ENCODE measurements at places on chromosomes 13 and 19.

- no peak for DNase-seq
These were observed 80.5 kb upstream of the VSTM2B start for GRCh38 chr19:29445246-29445645.

- no peak for DNase-seq
These were observed 13.0 kb upstream of the SPATA13 start for GRCh38 chr13:24147570-24147963.

DNA sequence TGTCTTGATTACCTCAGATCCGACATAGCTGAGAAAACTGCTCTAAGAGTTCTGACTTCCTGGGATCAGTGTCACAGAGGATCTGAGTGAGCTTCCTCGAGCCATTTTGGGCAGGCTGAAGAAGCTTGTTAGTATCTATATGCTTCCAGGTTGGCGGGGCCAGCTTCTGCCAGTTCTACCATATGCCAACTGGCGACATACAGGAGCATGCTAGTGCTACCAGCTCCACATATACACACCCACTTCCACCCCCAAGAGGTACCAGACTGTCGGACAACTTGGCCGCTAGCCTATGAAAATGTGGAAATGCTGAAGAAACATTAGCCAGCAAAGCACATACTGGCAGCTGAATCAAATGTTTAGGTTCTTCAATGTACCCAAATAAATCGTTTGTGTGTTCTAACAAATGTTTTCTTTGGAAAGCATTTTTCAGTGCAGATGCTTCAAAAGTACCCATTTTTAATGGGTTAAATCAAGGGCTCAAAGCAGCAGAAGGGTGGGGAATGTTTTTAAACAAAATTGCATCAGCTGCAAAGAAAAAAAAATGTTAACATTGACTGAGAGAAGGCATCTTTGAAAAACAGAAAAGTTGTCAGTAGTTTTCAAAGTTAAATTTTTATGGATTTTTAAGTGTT lies 163.7 kb downstream of the KLF12 start:
- DNase-seq = no peak

- no peak for DNase-seq
These were observed 1.0 kb downstream of the EFNA2 start for GRCh38 chr19:1286487-1287353.

- DNase-seq = no peak
These were observed 125.2 kb upstream of the SPACA7 start for GRCh38 chr13:112250788-112251445.

DNA sequence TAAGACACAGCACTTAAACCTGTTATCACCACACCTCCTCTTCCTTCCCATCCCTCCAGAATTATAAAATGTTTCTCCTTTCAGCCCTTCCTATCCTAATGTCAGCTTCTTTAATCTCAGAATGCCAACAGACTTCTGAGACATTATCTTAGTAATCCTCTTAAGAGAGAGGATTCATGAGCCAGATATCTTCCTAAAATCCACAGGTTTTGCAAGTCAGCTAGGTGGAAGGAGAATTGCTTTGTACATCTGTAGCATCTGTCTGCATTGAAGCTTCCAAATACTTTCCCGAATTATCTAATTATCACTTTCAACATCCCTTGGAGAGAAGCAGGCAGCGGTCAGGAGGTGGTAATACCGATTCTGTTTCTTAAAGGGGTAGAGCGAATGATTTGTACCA lies 179.1 kb downstream of the DCT start:
- DNase-seq = no peak

DNA sequence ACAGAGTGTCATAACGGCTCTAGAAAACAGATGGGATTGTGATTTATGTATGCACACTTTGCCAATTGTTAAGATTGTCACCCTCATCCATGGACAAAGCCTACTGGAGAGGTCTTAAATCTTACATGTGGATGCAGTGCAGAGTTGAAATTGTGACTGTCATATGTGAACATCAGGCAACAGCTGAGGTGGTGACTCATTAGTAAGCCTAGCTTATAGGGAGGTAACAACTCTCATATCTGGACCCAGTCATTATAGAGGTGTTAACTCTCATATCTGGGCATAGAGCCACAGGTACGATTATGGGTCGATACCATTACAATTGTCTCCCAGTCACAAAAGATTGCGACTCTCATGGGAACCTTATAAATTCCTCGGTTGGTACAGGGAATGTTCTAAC lies 29.8 kb upstream of the ZNF254 start:
- DNase-seq = no peak

DNA sequence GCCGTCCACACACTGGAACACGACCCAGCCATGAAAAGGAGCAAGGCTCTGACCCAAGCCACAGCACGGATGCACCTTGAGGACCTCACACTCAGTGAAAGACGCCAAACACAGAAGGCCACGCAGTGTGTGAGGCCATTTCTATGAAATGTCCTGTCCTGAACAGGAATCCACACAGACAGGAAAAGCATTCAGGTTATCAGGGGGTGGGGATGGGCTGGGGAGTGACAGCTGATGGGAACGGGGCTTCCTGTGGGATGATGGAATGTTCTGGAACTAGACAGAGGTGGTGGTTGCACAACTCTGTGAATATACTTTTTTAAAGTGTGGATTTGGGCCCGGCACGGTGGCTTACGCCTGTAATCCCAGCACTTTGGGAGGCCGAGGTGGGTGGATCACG lies 30.6 kb downstream of the GPX4 start:
- DNase-seq = no peak

DNA sequence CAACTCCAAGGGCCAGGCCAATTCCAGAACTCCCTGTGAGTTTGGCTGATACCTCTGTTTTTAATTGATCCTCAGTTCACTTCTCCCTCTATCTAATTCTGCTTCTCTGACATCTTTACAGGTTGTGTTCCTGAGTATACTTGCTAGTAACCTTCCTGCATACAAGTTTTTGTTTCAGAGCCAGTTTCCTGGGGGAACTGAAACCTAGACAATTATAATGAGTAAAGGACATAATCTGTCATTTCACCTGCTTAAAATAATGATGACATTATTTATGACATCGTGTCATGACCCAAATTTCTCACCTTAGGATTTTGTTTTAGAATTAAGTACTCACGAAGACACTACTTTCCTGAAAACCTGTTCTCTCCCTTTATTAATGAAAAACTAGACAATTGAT lies 12.5 kb upstream of the MYCBP2 start:
- DNase-seq = no peak

DNA sequence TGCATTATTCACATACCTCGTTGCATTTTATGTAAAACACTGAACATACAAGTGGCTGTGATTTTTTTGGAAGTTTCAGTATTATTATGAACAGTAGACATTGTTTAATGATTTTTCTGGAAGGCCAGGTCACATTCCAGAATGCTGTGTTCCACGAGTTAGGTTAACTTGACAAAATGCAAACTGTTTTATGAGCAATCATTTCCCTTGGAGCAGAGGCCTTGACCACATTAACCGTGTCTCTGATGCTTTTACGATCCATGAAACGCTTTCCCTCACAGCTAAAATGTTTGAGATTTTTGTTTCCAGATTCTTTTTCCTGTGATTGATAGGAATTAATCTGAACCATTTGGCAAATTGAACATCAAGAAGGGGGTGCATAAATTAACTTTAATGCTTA lies 57.8 kb downstream of the MBNL2 start:
- DNase-seq = no peak

Data from hematopoietic multipotent progenitor cell treated with erythropoietin and hydrocortisone succinate and interleukin-3 and kit ligand, for 15 days (in vitro differentiated cells).